ENCODE measurements at places on chromosomes 2 and 18. TPM values are rescaled to one million over a fixed set of nuclear protein-coding genes. Genes with fewer than 3 reads are reported as not detected.

- no peak for DNase-seq
Observed at GRCh38 chr18:2486426-2486825, 84.9 kb downstream of the METTL4 start.

- no peak for DNase-seq
Observed at GRCh38 chr2:102030855-102031527, 39.2 kb downstream of the IL1R2 start.

DNA sequence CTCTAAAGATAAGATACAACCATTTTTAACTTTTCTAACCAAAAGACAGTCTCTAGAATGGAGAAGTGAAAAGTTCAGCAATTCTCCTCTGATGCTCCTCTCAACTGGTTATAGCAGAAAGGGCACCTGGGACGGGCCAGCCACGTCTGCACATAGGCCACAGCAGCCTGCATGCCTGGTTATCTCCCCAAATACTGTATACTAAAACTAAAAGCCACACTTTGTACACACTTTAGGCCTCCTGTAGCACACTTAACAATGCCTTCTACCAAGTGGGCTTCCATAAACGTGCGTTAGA lies 179.1 kb downstream of the ANKRD44 start:
- DNase-seq = no peak

The ATP6V1B1 gene
- 13.9 TPM for total RNA-seq

DNA sequence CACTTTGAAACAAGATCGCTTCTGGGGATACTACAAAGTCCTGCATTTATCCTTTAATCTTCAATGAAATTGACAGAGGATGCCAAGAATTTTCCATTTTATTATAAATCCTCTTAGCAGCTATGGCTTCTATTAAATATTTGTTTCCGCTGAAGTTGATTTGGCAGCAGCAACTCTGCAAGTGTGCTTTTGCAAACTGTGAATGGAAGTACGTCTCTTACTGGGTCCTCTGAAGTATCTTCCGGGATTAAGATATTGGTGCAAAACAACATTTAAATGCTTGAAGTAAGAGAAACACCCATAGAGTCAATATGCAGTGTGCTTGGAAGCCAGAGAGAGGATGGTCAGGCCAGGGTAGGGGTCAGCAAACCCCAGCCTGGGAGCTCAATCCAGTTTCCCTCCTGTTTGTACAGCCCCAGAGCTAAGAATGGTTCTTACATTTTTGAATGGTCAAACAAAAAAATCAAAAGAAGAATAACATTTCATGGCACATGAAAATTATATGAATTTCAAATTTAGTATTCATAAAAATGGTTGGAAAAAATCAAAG lies 13.6 kb downstream of the CCDC68 start:
- no peak for DNase-seq

DNA sequence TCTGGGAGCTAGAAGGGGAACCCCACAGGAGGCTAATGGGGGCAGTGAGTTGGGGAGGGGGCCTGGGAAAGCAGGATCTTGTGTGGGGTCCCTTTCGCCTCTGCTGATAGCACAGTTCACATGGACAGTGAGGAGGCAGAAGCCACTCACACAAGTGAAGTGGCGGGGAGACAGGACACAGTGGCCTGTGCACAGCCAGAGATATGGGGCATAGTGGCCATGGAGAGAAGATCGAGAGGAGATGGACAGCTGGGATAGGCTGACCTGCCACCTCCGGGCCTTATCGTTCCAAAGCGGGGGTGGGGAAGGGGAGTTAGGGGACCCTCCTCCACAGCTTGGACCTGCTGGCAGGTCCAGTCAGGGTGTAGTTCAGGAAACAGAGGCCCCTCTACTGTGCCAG lies 69.8 kb upstream of the EDAR start:
- no peak for DNase-seq

- no peak for DNase-seq
Observed at GRCh38 chr2:11941201-11942177, 195.1 kb downstream of the LPIN1 start.

- no peak for DNase-seq
Observed at GRCh38 chr2:157506586-157506985, 62.7 kb upstream of the CYTIP start.

- no peak for DNase-seq
Observed at GRCh38 chr2:186255823-186256222, 230.2 kb upstream of the ZC3H15 start.

- peak; percentile 39 for DNase-seq
Observed at GRCh38 chr2:236167297-236168109, 683 bp downstream of the GBX2 start.

DNA sequence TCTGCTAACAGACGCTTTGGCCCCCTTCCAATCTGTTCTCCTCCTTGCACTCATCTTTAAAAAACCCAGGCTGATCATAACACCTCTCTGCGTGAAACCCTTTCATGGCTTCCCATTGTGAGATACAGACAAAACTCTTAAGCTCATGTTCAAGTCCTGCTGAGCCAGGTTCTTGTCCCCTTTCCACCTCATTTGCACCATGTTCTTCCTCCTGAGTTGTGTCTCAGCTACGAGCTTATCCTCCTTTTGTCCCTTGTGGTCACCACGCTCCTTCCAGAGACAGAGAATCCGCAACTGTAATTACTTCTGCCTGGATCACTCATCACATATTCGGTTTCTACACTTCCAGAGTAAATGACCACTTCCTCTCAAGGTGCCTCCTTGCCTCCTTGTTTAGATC lies 238.8 kb downstream of the ACTR3 start:
- DNase-seq = no peak
